ENCODE measurements at places on chromosomes 1 and 21.

- no peak for DNase-seq
These were observed 87.4 kb downstream of the ELAVL4 start for GRCh38 chr1:50196081-50196480.

DNA sequence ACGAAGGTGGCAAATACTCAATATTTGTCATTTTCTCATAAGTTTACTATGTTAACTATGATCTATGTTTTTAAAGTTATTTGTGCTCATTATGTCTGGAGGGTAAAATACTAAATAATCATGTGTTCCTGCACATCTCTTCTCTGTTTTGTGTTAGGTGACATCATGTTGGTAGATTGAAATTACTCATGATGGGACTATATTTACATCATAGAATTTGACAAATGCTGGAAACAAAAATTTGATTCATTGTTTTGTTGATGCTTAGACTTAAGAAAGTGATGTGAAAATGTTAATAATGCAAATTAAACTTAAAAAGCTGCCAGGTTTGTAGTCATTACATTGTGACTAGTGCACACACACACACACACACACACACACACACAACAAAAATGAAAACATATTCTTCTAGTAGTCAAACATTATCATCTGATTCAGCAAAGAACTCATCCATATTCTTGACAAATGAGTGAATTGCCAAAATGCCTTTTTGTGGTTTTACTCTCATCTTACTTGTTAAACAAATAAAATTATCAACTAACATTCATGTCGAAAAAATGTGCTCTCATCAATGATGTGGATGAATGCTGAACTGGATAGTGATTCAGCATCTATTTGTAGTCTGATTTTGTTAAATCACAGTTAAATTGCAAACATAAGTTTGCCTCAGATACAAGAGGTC lies 870.7 kb downstream of the BRINP3 start:
- DNase-seq, result no peak

- DNase-seq, result no peak
These were observed 36.6 kb upstream of the PTPRC start for GRCh38 chr1:198601936-198602889.

DNA sequence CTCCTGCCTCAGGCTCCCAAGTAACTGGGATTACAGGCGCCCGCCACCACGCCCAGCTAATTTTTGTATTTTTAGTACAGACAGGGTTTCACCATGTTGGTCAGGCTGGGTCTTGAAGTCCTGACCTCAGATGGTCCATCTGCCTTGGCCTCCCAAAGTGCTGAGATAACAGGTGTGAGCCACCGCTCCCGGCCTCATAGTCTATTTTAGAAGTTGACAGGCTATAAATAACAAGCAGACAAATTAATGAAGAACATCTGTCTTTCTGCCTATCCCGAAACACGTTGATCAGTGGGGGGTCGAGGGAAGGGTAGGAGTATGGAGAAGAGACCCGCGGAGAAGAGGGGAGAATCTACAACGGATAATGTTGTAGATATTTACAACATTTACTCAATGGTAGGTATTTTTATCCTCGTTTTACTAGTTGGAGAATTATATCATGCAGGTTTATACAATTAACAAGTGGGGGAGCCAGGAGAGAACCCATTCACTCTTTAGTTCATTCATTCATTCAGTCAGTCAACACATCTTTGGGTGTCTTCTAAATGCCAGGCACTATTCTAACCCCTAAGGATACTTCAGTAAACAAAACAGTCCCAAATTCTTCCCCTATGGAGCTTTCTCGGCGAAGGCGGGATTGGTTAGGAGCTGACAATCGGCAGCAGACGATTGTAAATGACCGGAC lies 497 bp upstream of the IFNAR2 start:
- DNase-seq, result no peak

DNA sequence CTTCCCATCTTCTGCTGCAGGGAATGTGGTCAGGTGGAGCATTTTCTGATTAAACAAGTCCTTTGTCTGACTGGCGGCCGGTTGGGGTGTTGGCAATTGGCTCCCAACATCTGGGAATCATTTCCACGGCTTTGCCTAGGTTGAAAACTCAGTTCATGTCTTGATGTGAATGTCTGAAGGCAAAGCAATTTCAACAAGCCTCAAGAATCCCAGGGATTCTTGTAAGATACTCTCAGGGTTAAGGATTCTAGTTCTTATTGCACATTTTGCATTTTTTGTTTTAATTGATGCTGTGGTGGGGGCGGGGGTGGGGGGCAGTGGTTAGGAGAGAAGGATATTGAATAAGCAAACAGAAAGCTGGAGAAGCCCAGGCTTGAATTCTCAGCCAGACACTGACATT lies 273.9 kb downstream of the KIF26B start:
- no peak for DNase-seq

DNA sequence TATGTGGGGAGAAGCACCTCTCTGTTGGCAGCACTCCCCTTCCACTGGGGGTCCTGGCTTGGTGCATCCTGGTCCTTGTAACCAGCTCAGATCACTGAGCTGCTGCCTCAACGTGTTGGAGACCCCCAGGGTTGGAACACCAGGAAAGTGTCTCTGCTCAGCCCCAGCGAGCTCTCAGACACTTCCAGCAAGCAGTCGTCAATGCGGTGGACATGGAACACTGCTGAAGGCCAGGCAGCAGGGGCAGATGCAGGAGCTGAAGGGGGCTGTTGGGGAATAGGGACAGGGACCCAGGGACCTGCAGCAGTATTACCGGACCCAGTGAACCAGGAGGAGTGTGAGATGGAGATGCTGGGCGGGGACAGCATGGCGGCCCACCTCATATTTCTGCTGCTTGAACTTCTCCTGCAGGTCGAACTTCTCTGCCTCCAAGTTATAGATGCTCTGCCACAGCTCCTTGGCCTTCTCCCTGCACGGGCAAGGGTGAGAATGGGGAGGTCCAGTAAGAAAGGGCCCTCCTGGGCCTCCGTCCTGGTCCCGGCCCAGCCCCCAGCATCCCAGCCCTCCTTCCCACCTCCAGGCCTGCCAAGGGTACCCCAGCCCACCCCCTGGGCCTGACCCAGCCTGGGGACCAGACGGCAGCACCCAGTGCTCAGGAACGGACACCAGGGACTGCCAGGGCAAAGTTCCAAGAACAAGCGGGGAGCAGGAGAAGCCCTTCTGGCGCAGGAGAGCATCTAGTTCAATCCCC lies 16.4 kb downstream of the TNNT2 start:
- no peak for DNase-seq

- DNase-seq, result peak; percentile 1
These were observed 198.8 kb downstream of the AMY1C start for GRCh38 chr1:103948526-103948925.

GRCh38 chr1:218377143-218377660 lies 32.1 kb downstream of the TGFB2 start:
- no peak for DNase-seq

- no peak for DNase-seq
These were observed 712 bp downstream of the RAB13 start for GRCh38 chr1:153985341-153985912.

GRCh38 chr1:56849750-56850149 lies 4.8 kb upstream of the C8A start:
- DNase-seq, result no peak

DNA sequence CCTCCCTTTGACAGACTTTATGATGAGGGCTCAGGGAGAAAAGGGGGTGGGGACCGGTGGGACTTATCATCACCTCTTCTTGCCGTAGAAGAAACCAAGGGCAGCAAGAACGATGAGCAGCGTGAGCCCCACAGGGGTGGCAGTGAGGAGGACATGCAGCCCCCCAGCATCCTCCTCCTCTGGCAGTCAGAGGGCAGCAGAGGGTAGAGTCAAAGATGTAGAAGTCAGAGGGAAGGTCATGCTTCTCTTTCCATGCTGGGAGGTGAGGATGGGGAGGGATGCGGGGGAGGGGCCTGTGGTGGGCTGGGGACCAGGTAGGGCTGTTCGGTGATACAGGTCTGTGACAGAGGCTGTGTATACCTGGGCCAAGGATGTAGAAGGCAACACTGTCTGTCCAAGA lies 14.8 kb downstream of the INSRR start:
- no peak for DNase-seq

- DNase-seq, result no peak
These were observed 55.9 kb downstream of the MACO1 start for GRCh38 chr1:25486602-25487001.

DNA sequence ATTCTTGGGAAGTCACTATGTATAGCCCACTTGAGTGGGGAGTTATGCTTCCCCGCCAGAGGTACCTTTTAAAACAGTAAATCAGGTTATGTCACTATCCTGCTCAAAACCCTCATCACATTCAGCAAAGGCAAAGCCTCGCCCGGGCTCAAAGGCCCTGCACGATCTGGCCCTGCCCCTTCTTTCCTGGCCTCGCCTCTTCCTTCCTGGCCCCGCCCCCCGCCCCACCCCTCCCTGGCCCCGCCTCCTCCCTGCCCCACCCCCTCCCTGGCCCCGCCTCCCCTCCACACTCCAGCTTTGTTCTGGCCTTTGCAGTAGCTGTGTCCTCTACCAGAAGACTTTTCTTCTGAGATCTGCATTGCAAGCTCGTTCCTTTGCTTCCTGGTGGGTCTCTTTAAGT lies 6.6 kb downstream of the LDLRAD2 start:
- DNase-seq, result no peak

GRCh38 chr1:212247179-212247721 lies 38.0 kb upstream of the PPP2R5A start:
- DNase-seq, result no peak

DNA sequence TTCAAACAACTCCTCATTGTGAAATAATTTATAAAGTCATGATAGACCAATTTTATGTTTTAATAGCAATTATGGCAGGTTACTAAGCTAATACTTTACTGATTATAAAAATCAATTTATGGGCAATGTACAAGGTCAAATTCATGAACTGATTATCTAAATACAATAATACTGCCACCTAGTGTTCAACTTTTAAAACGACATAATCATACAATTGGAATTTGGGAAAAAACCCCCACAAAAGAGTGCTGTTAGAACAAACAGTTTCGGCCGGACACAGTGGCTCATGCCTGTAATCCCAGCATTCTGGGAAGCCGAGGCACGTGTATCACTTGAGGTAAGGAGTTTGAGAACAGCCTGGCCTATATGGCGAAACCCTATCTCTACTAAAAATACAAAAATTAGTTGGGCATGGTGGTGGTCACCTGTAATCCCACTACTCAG lies 14.0 kb downstream of the GTF2B start:
- DNase-seq, result no peak

GRCh38 chr1:62901650-62902049 lies 117.7 kb downstream of the ATG4C start:
- DNase-seq, result no peak

DNA sequence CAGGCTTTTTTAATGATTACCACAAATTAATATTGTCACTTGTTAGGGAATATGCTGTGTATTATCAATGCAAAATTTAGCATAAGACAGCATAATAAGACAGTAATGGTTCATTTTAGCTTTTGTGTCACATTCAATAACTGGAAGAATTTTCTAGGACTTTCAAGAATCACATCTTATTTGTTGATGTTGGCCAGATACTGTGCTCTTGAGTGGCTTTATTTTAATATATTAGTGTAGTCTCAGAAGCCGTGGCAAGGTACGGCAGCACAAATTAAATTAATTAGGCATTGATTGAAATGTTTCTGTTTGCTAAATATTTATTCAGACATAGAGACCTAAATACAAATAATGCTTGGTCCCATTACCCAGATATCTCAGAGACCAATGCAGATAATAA lies 10.4 kb downstream of the IFI44L start:
- no peak for DNase-seq

Data from hippocampal formation (tissue), 2 donors.